ENCODE measurements at places on chromosomes 13 and 19. TPM values are rescaled to one million over a fixed set of nuclear protein-coding genes. Genes with fewer than 3 reads are reported as not detected.
A peak's percentile ranks its signal among the peaks of the same experiment; 100 is the strongest.

Gene CGB8
- not detected for total RNA-seq

Gene ZNF160
- total RNA-seq, result 19.9 TPM

Gene ZNF543
- 3.6 TPM for total RNA-seq

Gene ZNF576
- total RNA-seq, result 18.9 TPM

Gene APOC1
- 9.8 TPM for total RNA-seq

Gene TEAD2
- total RNA-seq, result 9.8 TPM

Gene GGN
- not detected for total RNA-seq

Gene NANOS3
- 1.5 TPM for total RNA-seq

Gene PRX
- 6.8 TPM for total RNA-seq

Gene KIR2DL1
- total RNA-seq, result not detected

Gene F7
- total RNA-seq, result 0.19 TPM

Gene CEACAM6
- total RNA-seq, result 249 TPM

Gene FXYD3
- 3,185 TPM for total RNA-seq

Gene TMEM147
- total RNA-seq, result 62.8 TPM

Gene CD22
- 5.7 TPM for total RNA-seq

- peak; percentile 83 for DNase-seq
Observed at GRCh38 chr19:17555929-17556813, 722 bp downstream of the COLGALT1 start.

DNA sequence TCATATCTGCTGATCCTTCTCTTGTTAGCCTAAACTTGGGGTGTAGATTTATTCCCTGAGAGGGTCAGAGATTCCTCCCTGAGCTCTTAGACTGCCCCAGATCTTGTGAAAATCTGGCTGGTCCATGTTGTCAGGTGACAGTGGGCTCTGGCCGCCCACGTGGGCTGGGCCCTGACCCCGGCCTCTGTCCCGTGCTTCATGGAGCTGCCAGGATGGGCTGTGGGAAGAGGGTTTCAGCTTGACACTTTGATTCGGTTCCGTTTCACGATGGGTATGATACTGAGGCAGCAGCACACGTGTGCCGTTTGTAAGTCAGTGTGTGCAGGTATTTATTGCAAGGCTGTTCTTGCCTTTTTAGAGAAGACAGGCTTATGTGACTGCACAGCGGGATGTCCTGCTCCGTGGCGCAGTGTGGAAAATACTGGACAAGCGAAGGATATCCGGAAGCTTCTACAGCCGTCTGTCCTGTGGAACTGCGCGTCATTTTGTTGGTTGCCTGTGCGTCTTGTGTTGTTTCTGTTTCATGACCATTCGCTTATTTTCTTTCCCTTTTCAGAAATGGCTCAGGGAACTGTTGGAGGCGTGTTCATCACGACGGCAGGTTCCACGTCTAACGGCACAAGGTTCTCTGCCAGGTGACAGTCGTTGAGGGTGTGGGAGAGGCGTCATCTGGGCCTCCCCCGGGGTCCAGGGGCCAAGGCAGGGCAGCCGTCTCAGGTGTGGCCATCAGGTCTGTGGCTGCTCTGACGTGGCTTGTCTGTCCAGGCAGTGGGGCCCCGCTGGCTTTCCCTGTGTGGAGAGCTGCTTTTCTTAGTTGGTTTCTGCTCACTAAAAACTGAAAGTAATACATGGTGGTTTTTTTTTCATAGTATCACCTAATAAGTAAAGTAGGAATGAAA lies 20.5 kb downstream of the ATP4B start:
- DNase-seq, result no peak

GRCh38 chr13:22596171-22596863 lies 584.5 kb upstream of the SGCG start:
- no peak for DNase-seq

DNA sequence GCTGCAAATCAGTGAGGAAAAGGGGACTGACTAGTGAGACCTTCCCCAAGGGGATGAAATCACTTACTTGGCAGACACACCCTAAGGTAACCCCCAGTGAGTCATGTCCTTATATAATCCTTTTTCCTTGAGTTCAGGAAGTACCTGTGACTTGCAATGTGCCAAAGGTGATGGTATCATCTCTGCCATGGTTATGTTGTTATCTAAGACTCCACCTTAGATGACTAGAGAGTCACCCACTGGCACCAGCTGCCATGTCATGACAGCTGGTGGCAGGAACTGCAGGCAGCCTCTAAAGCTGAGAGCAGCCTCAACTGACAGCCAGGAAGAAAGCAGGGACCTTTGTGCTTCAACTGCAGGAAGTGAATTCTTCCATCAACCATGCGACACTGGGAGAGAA lies 12.5 kb downstream of the PBX4 start:
- DNase-seq, result peak; percentile 70

GRCh38 chr13:33494596-33495204 lies 209.1 kb upstream of the STARD13 start:
- DNase-seq, result no peak

- DNase-seq, result no peak
Observed at GRCh38 chr13:55000844-55001243, 1972.2 kb downstream of the OLFM4 start.

DNA sequence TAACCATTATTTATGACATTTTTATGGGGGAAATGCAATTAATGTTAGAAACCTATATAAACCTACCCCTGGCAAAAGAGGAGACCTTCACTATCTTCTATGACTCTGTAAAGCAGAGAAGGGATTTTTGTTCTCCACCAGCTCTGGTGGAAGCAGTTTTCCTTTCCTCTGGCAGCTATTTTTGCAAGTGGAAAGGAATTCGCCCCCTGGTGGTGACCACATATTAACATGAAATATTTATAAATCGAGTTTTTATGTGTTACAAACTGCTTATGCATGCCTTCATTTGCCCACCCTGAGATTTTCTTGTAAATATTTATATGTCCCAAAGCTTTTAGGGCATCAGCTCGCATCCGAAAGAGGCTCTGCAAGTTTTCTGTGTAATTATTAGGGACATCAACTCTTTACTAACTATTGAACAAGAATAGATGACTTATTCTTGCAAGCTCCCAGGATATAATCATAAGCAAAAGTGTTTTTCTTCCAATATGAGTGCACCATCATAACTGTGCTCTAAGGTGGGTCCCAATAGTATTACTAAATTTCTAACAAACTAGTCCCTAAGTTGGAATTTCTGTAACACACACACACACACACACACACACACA lies 62.4 kb downstream of the SERTM1 start:
- DNase-seq, result peak; percentile 57

DNA sequence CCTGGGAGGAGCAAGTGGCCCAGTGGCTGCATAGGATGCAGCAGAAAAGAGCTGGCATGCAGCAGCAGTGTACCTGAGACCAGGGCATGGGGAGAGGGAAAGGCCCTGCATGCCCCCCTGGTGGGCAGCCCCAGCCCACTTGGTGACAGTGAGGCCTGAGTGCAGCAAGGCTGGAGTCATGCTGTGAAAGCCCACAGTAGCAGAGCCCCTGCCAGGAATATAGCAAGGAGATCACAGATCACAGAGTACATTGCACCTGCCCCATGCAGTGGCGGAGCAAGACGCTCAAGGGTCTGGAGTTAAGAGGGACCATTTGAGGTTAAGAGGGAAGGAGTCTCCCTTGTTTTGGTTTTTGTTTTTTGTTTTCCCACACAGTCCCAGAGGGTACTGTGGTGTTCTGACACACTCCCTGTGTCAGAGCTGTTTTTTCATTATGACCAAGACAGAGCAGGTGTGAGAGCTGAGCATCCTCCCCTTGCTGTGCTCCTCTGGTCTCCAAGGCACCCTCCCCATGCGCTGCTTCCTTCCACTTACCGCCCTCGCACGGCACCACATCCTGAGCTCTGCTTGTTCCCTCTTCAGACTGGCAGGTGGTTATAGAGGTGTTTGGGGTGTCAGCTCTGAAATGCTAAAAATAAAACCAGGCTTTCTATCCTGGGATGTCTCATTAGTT lies 85.0 kb upstream of the UBL3 start:
- peak; percentile 47 for DNase-seq

DNA sequence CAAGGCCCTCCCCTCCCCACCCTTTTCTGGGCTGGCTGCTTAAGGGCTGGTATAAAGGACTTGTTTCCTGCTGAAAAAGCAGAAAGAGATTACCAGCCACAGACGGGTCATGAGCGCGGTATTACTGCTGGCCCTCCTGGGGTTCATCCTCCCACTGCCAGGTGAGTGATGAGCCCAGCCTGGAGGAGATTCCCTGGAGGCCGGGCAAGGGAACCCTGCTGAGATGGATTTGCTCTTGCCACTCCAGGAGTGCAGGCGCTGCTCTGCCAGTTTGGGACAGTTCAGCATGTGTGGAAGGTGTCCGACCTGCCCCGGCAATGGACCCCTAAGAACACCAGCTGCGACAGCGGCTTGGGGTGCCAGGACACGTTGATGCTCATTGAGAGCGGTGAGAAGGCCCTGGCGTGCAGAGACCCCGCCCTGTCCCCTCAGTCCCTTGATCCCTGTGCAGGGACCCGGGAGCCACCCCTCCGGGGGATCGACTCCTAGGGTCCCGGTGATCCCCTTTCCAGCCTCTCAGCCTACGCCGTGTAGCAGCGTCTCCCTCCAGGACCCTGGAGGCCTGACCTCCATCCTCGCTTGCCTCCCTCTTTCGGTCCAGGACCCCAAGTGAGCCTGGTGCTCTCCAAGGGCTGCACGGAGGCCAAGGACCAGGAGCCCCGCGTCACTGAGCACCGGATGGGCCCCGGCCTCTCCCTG lies at the start of gene CD177:
TSS of gene CD177 (plus strand) at position 81 of the 699 bp plus-strand sequence. CDS start at position 110, 29 bp downstream.
- DNase-seq, result peak; percentile 55

DNA sequence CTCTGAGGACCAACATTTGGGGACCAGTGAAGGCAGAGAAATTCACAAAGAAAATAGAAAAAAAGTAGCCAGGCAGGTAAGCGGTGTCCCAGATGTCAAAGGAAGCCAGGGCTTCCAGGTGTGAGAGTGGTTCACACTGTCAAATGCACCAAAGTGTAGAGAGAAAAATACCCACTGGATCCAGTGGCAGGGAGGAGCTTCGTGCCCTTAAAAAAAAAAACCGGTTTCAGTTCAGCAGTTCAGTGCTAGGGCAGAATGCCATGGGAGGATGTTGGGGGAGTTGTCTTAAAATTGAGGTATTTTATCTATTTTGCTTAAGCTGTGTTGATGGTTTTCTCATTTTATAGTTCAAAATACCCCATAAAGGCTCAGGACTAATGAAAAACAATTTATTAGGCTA lies 47.8 kb upstream of the C1QTNF9 start:
- no peak for DNase-seq

DNA sequence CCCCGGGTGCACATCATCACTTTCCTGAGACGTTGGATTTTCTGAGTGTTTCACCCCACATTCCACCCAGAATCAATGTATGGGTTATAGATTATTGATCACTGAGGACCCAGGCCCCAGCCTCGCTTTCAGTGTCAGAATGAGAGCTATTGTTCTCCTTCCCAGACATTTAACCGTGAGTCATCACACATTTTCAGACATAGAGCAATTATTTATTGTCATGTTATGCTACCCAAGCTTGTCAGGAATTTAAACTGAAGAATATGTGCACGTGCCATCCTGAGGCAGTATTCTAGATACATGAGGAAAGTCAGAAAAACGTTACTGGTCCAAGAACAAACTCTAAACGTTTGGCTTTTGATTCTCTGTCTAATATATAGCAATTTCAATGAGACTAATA lies 276.6 kb upstream of the ZNF507 start:
- DNase-seq, result no peak

GRCh38 chr19:44645407-44646048 lies 1.8 kb downstream of the PVR start:
- no peak for DNase-seq

- no peak for DNase-seq
Observed at GRCh38 chr19:42134535-42135070, 2.4 kb upstream of the POU2F2 start.

DNA sequence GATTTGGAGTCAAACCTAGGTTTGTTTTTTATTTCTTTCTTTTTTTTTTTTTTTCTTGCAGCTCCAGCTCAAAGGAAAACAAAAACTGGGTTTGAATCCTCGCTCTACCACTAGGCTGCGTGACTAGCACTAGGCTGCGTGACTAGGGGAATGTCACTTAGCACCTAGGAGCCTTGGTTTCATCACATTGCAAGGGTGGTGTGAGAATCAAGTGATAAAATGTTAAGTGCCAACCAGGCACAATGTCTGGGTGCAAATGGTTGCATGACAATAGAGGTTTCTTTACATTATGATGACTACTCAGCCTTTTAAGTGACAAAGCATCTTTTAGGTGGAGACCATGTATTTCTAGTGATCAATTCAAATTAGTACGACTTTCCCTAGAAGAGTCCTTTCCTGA lies 27.9 kb downstream of the RCBTB2 start:
- DNase-seq, result no peak

DNA sequence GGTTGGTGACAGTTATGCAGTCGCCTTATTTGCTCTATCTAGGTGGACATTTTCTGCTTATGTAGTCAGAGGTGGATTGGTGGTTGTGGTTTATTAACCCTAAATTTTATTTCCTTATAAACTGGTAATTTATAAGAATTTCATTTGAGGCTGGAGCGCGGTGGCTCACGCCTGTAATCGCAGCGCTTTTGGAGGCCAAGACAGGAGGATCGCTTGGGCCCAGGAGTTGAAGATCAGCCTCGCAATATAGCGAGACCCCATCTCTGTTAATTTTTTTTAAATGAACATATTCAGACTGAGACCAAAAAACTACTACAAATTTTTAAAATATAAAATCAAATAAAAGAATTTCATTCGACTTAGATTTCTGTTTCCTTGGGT lies 810 bp downstream of the ZNF627 start:
- DNase-seq, result no peak

GRCh38 chr19:57671124-57671895 lies 2.6 kb downstream of the ZSCAN4 start:
- no peak for DNase-seq

DNA sequence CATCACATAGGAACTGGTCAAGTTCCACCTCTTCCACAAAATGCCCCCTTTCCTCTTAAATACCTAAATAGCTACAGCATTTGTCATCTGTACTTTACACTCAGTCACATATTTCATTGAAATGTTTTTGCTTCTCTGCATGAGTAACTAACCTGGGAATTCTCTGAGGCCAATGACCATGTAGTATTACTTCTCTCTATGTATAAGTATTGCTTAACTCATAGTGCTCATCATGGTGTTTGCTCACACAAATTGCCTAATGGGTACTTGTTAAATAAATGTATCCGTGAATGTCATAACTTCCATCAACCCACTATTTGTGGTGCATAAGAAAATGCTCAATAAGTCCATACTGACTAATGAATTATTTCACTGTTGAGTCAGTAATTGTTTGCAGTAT lies 115.5 kb downstream of the FGF14 start:
- no peak for DNase-seq

GRCh38 chr13:48949566-48950500 lies 25.9 kb upstream of the FNDC3A start:
- DNase-seq, result no peak

DNA sequence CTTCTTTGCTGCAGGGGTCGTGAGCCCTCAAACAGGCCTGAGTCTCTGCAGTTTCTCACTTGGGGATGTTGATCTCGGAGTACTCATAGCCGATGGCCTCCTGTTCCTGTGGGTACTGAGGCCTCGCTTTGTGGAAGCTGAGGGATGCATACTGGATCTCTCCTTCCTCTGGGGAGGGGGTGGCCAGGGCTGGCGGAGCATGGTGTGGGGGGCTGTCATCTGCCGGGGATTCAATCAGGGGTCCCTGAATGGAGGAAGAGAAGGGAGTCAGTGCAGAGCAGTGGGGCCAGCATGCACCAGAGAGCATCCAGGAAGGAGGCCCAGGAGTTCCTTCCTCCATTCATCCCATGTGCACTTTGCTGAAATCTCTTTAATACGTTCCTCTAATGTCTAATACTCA lies 10.0 kb downstream of the SIGLEC12 start:
- DNase-seq, result no peak

Measured in mucosa of descending colon (tissue), 3 donors.